ENCODE measurements at places on chromosomes 6 and 20.
A peak's percentile ranks its signal among the peaks of the same experiment; 100 is the strongest.

GRCh38 chr20:63574829-63575743, 1.0 kb upstream of the HELZ2 start:
- no peak for DNase-seq

DNA sequence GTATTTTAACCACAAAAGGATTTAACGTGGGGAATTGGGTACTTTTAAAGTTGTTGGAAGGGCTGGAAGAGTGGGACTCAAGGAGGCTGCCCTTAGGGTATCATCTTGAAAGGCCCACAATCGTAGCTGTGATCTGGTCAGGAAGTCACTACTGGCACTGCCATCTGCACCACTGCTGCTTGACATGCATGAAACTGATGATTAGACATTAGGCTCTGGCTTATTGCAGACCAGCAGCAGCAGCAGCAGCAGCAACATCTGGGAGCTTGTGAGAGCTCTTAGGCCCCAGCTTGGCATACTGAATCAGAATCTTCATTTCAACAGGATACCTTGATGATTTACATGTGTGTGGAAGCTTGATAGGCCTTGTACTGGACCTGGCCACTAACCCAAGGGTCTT, 68.6 kb downstream of the PHF20 start:
- no peak for DNase-seq

- DNase-seq: no peak
Measured at GRCh38 chr20:10632721-10633509, 40.9 kb downstream of the JAG1 start.

DNA sequence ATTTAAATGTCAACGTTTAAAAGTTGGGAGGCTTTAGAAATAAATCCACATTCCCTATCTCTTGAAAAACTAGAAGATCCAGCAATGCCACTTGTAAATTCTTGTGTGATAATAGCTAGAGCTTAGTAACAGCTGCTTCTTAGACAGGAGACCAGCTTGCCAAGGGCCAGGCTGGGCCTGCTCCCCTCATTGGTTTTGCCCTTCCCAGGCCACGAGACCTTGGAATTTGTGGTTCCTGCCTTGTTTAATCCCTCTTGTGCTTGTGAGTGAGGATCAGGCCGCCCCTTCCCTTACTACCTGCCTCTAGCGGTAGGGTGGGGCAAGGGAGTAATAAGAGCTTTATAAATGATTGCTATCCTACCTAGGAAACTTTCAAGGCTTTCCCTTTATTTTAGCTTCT, 363.5 kb downstream of the SYNE1 start:
- peak; percentile 90 for DNase-seq

DNA sequence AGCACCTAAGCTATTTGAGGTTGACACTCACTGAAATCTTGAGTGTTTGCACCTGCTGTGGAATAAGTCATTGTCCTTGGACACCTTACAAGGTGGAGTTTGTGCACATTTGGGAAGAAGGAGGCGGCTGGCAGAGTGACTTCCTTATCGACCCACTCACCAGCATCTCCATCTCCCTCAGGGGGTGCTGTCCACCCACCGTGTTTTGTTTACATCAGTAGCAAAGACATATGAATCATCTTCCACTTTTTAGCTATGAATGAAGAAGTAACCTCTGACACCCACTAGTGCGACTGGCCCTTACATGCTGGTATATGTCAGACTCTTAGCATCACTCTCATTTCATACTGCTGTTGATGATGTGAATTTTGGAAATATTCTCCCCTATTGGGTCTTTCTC, 119.5 kb upstream of the SGK1 start:
- DNase-seq: no peak

- peak; percentile 7 for DNase-seq
Measured at GRCh38 chr6:122438975-122439374, 32.6 kb downstream of the SERINC1 start.

DNA sequence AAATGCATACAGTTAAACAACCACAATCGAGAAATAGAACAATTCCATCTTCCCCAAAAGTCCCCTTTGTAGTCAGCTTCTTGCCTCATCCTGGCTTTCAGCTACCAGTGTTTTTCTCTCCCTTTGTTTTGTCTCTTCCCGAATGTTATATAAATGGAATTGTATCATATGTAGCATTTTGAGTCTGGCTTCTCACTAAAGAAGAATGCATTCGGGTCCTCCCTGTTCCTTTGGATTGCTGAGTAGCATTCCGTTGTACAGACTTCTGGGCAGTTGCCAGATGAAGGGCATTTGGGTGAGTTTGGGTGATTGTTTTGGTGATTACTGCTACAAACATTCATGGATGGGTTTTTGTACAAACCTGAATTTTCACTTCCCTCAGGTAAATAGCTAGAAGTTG, 27.8 kb downstream of the PRPH2 start:
- DNase-seq: no peak

DNA sequence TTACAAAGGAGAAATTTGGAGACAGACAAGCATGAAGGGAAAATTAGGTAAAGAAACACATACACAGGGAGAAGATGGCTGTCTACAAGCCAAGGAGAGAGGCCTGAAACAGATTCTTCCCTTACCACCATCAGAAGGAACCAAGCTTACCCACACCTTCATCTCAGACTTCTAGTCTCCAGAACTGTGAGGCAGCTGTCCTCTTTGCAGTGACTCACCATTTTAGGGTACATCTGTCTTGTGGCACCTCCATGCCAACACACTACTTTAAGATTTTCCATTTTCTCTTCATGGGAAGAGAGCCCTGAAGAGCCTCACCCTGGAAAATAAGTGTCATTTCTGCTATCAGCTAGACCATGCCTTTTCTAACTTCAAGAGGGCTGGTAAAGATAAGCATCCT, 369.3 kb downstream of the FRK start:
- DNase-seq: no peak

GRCh38 chr20:45880988-45881788, at the start of gene ZSWIM1:
ZSWIM1 (plus strand) TSS chr20:45881227; CDS start chr20:45882593, 1,366 bp downstream.
- peak; percentile 100 for DNase-seq
